ENCODE measurements at places on chromosomes 1 and 21. TPM values are rescaled to one million over a fixed set of nuclear protein-coding genes. Genes with fewer than 3 reads are reported as not detected.

DNA sequence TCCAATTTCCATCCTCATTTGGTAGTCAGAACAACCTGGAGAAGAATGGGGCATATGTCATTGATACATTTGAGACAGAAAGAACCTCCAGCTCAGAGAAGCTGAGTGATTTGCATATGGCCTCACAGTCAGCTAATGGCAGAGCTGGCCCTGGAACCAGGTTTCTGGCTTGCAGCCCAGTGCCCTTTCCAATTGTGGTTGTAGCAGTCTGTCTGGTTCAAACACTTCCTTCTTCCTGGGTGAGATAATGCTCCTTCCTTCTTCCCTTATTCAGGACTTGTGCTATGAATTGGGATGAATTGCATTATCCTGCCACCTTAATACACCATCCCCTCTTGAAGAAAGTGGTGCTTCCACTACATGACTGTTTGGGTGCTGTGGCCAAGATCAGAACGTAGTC, 24.2 kb downstream of the SLC5A9 start:
- peak; percentile 77 for DNase-seq

The LCE1E gene
- total RNA-seq = not detected

The THEM5 gene
- total RNA-seq = not detected

GRCh38 chr1:230140221-230141020, 73.4 kb downstream of the GALNT2 start:
- no peak for DNase-seq

The XCL1 gene
- 1.2 TPM for total RNA-seq

DNA sequence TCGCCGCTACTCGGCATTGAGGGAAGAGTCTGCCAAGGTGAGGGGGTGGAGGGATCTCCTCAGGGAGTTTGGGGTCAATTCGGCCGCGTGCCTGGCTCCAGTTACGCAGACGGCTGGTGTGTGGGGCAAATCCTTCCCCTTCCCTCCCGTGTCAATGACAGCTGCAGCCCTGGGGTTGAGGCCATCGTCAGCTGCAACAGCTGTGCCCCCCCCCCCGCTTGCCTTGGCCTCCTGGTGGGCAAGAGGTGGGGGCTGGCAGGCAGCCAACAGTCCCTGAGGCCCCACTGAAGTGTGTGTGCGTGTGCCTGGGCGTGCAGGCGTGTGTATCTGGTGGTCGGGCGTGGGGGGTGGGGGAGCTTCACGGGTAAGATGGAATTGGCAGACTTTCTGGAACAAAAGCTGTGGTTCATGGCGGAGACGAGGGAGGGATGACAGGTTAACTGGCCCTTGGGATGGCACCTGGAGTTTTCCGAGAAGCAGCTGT, 25.6 kb downstream of the PPFIA4 start:
- DNase-seq = no peak

DNA sequence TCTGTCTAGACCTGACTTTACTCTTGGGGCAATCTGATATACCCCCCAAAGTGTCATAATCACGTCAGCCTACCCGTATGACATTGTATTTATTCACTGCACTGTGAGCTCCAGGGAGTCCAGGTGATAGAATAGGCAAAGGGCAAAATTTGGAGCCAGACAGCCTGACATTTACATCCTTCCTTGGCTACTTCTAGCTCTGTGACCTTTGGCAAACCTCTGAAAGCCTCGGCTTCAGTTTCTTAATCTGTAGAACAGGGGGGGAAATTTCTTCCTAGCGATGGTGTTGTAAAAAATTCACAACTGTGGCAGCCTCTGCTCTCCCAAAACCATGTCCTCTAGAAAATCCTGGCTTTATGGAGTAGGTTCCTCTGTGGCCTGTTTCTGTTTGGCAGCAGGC, 240.9 kb downstream of the KIF26B start:
- no peak for DNase-seq

- DNase-seq = no peak
Observed at GRCh38 chr1:211537253-211537652, 41.7 kb downstream of the SLC30A1 start.

GRCh38 chr1:77533660-77534305, 148.7 kb downstream of the ZZZ3 start:
- peak; percentile 55 for DNase-seq

DNA sequence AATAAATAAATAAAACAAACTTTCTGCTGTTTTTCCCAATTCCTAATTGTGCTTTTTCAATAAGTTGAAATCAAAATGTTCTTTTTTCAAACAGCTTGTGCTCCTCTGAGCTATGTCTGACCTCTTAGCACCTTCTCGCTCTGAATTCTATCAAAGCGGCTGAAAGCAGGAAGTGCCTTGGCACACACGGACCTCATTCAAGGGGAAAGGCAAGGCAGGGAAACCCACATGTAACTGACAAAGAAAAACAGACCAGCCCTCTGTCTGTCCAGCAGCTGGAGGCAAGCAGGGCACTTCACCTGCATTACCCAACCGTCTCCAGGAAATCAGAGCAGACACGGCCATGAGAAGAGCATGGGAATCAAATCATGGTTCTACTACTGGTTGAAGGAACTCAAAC, 56.7 kb downstream of the PLPP3 start:
- DNase-seq = no peak

GRCh38 chr1:68673771-68674170, 176.9 kb upstream of the DEPDC1 start:
- no peak for DNase-seq

DNA sequence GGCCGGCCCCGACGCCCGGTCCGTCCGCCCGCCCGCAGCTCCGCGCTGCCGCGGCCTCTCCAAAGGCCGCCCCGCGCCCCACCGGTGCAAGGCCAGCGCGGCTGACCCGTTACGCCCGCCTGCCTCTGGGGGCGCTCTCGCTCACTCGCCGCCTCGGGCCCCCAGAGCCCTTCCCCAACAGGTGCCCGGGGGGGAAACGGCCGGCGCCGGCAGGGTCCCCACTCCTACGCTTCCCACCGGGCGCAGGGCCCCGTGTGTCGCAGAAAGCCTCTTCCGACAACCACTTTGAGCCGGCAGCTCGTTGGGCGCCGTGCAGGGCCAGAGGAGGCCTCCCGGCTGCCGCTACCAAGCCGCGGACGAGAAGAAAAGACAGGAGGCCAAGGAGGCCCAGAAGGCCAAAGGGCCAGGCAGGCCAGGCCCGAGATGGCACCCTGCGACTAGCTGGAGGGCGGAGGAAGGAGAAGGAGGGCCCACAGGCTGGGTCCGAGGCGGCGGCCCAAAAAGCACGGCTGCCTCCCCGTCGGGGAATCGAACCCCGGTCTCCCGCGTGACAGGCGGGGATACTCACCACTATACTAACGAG, 64.9 kb upstream of the FCGR2A start:
- peak; percentile 81 for DNase-seq

The MARK1 gene
- total RNA-seq = 2.4 TPM

The UBE2J2 gene
- 49.9 TPM for total RNA-seq

- no peak for DNase-seq
Observed at GRCh38 chr1:46364612-46365011, 24.0 kb downstream of the NSUN4 start.

The PRPF38B gene
- 41.0 TPM for total RNA-seq

- DNase-seq = no peak
Observed at GRCh38 chr1:19461220-19461554, 24.2 kb downstream of the CAPZB start.

DNA sequence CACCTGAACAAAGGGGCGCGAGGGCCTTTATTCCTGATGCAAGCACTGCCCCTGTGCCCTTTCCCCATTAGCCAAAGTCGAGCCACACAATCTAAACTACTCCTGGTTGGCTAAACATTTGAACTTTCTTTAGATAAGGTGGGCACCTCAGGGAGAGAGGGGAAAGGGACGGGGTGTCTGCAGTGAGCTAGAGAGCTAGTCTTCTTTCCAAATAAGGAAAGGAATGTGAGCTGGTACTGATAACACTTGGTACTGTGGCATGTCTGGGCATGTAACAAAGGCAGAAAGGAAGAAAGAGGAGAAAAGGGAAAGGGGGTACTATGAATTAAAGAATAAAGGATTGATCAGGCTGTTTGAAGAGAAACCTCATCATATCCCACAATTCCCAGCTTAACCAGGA, 62.8 kb downstream of the OVGP1 start:
- no peak for DNase-seq

- DNase-seq = peak; percentile 24
Observed at GRCh38 chr1:53066488-53066887, 4.5 kb downstream of the PODN start.

DNA sequence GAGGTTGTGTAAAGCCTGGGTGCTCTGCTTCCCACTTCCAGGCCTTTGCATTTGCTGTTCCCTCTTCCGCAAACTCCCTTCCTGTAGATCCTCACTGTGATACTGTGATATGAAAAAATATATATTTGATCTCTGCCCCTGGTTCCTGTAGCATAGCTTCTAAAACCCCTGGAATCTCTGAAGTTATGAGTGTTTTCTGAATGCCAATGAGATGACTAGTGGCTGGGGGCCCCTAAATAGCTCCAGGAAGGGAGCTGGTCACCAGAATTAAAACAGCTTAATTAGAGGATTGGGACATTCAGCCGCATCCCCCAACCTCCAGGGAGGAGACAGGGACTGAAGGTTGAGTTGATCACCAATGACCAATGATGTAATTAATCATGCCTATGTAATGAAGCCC, 21.9 kb downstream of the DUSP10 start:
- DNase-seq = no peak

- no peak for DNase-seq
Observed at GRCh38 chr1:36603461-36603860, 120.7 kb upstream of the CSF3R start.

The PRR9 gene
- not detected for total RNA-seq

DNA sequence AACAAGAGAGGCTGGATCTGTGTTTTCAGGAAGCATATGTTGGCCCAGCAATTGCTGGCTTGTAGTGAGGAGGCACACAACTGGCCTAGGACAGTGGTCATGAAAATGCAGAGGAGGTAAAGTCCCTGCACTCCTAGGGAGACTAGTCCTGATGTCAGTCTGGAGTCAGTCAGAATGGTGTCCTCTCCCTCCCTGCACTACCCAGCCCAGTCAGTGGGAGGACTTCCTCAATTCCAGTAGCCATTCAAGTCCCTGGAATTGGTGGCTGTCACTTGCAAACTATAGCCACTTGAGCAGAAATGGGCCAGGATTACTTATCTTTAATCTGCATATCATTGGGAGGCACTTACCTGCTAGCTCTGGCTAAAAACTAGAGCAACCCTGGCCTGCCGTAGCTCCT, 18.6 kb downstream of the NDUFS5 start:
- DNase-seq = peak; percentile 4

- DNase-seq = no peak
Observed at GRCh38 chr1:94883691-94884090, 43.2 kb downstream of the CNN3 start.

The B3GALT5 gene
- total RNA-seq = 1.5 TPM

DNA sequence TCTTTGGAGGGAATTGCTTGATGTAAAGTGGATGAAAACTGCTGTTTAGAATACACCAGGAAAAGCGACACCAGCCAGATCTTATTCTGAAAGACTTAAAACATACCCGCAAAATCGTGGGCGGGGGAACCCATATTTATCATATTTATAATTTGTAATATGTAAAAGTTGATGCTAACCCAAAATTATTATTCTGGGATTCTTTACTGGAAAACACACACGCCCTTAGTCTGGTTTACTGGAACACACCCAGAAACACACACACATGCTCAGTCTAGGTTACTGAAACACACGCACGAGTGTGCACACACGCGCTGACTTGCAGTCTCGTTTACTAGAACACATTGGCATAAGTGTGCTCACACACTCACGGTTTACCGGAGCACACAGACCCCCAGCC, 32.5 kb downstream of the ATP5PO start:
- no peak for DNase-seq

DNA sequence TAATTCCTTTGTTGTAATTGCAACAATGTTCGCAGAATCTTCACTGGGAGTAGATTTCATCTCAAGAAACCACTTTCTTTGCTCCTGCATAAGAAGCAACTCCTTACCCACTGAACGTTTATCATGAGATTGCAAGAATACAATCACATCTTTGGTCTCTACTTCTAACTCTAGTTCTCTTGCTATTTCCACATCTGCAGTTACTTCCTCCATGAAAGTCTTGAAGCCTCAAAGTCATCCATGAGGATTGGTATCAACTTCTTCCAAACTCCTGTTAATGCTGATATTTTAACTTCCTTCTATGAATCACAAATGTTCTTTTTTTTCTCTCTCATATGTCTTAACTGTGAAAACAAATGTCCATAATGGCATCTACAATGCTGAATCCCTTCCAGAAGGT, 118.6 kb upstream of the RAB4A start:
- DNase-seq = no peak

DNA sequence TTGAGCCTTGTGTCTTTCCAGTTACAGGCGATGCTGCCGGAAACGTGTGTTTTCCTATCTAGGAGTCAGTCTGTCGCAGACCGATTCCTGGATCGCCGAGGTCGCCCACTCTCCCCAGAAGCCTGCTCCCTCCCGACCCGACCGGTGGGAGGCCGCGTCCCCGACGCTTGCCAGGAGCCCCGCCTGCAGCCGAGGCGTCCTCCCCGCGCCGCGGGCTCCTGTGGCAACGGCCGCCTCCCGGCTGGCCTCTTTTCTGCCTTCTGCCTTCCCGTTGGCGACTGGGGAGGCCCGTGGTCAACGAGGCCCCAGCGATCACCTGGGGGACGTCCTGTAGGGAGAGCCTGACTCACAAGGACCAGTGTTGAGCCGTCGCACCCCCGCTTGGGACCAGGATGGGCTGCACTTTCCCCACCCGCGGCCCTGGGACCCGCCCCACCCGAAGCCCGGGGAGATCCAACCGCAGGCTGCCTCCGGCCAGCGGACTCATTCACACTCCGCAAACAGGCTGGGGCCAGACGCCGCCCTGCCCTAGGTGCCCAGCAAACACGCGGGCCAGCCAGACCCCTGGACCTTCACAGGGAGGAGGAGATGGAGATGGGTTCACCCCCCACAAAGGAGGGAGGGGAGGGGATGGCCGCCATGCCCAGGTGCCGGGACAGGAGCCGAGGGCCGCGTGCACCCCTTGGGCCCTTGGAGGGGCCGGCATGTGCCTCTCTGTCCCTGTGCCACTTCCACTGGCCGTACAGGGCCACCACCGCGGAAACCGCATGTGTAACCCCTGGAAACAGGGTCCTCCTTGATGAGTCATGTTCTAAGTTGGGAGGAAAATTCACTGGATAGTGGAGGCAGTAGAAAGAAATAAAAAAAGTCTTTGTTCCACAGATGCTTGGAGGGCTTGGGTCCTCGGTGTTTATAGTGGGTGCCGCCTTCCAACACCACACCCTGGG, 7.2 kb upstream of the COL6A1 start:
- DNase-seq = peak; percentile 48

- no peak for DNase-seq
Observed at GRCh38 chr1:244042293-244042692, 8.8 kb upstream of the ZBTB18 start.

- DNase-seq = no peak
Observed at GRCh38 chr1:30977105-30977504, 68.5 kb upstream of the SDC3 start.

DNA sequence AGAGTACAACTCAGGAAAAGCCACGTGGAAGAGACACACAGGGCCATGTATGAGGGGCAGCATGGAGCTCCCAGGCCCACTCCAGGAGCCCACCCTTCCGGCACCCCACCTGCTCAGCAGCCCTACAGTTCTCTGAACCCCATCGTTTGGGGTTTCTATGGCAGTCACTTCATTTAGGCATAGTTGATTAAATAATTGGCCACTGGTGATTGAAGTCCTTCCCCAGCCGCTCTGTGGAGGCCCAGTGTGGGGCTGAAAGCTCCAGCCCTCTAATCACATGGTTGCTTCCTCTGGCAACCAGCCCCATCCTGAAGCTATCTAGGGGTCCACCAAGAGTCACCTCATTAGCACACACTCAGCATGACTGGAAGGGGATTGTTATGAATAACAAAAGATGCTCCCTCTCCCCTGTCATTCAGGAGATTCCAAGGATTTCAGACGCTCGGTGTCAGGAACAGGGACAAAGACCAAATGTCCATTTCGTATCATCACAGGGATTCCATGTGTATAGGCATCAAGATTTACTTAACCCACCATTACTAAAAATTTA, 12.2 kb upstream of the S100A7A start:
- DNase-seq = no peak
